ENCODE measurements at places on chromosomes 2 and 18.
A peak's percentile ranks its signal among the peaks of the same experiment; 100 is the strongest.

DNA sequence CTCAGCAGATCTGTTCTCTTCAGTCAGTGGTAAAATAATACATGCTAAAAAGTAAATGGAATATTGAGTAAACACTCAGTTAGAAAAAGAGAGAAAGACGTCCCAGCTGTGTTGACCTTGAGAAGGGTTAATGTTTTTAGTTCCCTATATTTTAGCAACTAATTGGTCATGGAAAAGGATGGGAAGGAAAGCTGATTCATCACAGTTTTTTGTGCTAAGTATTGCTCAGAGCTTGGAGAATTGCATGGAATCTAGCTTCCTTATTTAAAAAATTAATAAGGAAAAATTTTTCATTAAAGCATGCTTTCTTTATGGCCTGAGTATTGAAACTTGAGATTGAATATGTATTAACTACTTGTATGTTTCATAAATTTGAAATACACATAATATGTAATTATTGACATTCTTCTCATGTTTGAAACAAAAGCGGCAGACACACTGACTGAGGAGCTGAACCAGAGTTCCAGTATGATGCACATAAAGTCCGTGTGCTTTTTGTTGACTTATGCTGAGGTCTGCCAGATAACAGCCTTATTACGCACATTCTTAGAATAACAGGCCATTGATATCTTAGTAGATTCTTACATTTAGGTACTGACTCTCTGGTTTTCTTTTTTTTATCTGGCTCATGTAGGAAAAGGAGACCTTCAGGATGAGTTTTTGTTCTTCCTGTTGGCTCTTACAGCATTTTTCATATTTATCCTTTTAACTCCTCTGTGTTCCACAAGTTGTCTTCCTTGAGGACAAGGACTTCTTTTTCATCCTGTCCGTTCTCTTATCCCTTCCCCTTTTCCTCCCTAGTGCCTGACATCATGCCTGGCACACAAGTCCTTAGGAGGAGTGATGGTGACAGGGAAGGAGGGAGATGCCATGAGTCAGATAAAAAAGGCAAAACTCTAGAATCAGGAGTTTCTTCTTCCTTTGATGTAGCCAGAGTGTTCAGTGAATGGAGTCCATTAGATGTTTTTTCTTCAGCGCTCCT lies 194.1 kb downstream of the PTPRM start:
- DNase-seq = peak; percentile 79

DNA sequence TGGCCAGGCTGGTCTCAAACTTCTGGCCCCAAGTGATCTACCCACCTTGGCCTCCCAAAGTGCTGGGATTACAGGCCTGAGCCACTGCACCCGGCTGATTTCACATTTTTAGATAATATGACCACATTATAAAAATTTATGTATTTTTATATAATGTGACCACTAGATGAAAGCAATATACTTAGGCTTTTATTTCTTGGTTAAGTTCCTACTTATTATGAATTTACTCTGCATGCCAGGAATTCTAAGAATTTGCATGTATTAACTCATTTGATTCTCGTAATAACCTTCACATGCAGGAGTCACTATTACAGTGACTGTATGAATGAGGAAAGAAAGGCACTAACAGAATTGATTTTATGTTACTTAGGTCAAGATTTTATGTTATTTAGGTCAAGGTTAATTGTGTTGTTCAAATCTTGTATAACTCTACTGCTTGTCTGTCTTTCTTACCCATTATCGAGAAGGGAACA lies 25.6 kb upstream of the CASP8 start:
- DNase-seq = no peak

- no peak for DNase-seq
These were observed 243.6 kb upstream of the SLC39A10 start for GRCh38 chr2:195413422-195413821.

DNA sequence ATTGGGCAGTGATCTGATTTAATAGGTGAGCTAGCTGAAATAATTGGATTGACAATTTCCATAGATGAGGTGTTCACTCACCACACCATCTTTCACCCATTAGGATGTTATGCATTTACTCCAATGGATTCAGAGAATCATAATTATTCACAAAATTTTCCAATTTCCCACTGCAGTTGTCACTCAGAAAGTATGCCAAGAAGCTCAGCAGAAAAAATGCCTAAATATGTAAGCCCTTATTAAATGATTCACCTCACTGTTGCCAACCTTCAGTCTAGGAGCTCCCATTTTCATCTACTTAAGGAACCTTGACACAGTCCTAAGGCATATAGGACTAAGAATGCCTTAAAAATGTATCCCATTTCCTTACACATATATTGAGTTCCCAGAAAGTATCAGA lies 94.3 kb downstream of the MBD2 start:
- no peak for DNase-seq

DNA sequence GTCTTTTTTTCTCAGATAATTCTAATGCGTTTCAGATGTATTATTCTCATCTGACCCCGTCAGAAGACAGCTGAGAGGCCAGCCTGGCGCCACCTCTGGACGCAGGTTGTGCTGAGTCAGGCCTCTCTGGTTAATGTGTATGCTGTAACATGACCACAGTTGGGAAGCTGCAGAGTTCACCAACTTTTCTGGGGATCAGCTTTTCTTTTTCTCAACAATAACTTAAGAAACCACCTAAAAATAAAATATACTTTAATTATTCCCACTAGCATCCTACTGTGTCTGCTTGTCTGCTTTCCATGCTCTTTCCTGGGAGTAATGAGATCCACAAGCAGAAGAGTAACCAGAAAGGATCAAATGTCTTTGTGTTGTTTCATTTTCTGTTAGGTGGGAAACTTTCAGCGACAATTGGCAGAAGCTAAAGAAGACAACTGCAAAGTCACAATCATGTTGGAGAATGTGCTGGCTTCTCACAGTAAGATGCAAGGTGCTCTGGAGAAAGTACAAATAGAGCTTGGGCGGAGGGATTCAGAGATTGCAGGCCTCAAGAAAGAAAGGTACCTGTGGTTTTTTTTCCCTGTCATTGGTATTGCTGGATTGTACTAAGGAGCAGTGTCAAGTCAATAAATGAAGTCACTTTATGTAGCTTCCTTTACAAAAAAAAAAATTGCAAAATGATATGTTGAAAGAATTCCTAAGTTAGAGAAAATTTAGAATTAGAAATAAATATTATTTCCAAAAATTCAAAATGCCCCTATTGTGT lies 79.8 kb downstream of the CCDC150 start:
- peak; percentile 69 for DNase-seq

DNA sequence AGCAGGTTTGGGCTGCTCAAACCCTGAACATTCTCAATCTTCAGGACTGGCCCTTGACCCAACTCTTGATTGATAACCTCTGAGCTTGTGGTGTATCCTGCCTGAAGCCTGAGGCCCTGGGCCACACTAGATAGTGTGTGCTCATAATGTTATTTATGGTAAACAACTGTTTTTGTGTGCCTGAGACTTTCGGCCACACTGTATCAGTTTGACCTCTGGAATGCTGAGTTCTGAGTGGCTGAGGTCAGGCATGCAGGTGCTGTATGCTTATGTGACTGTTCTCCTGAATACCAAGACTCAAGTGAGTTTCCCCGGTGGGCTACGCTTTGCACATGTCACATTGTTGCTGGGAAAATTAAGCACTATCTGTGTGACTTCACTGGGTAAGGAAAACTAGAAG lies 82.2 kb upstream of the RMP24 start:
- no peak for DNase-seq

DNA sequence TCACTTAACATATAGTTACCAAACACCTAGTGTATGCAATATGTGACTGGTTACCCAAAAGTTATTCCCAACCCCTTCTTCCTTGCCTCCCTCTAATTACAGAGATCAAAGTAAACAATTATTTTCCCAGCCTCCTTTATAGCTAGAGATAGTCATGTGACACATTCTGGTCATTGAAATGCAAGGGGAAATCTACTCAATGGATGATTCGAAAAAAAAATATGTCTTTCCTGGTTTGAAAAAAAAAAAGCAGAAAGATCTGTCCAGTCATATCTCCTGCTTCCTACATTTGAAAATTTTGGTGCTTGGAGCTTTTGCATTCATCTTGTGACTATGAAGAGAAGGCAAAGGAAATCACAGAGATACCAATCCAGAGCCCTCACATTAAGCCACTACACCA lies 27.6 kb upstream of the UGP2 start:
- peak; percentile 14 for DNase-seq

Data from fibroblast of pulmonary artery (primary cell).